Left ventricle myocardium inferior (tissue), 1 donor: ENCODE measurements at places on chromosomes 12 and 14. TPM values are rescaled to one million over a fixed set of nuclear protein-coding genes. Genes with fewer than 3 reads are reported as not detected.

PACS2 gene
- total RNA-seq: 64.0 TPM

MYF6 gene
- not detected for total RNA-seq

LRP1 gene
- 61.0 TPM for total RNA-seq

FGF23 gene
- not detected for total RNA-seq

CLECL1 gene
- not detected for total RNA-seq

OR4K5 gene
- total RNA-seq: not detected

NELL2 gene
- 0.55 TPM for total RNA-seq

CEBPE gene
- total RNA-seq: not detected

FSCB gene
- not detected for total RNA-seq

KLRD1 gene
- total RNA-seq: 1.4 TPM

PTPN6 gene
- total RNA-seq: 6.7 TPM

GRCh38 chr14:85947461-85948139 is 417.7 kb downstream of the FLRT2 start:
- no peak for DNase-seq

DNA sequence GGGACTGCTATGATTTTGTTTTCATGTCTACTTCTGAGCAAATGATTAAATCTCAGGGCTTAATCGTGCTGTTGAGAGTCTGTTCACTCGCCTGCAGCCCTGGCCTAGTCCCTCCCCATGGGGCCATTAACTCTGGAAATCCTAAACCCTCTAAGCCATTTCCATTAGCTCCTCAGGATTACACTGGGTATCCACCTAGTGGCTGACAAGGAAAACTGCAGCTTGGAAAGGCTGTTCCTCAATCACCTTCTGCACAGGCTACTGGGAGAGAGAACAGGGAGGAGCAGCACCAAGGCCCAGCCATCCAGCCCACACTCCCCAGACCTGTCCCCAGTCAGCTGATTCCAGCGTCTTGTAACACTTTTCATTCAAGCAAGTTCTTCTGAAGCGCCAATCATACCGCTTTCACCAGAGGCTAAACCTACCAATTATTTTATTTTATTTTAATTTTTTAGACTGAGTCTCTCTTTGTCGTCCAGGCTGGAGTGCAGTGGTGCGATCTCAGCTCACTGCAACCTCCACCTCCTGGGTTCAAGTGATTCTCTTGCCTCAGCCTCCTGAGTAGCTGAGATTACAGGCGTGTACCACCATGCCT is 48.7 kb downstream of the NEUROD4 start:
- DNase-seq: no peak

GRCh38 chr12:93585247-93585646 is 12.8 kb downstream of the SOCS2 start:
- DNase-seq: no peak

- no peak for DNase-seq
Measured at GRCh38 chr14:74571441-74571841, 40.6 kb downstream of the LTBP2 start.

DNA sequence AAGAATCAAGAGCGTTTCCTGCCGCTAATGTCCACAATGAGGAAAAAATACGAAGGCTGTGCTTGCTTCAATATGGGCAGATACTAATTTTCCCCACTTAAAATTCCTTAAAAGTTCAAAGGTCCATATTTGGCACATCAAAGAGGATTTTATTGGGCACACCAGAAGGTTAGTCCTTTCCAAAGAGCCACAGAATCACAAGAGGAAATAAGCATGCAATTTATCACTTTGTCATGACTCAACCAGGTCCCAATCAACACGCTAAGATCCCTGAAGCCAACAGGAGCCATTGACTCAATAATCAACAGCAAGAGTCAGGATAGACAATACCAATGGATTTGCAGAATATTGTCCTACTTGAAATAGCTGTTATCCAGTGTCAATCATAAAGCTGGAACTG is 80.6 kb downstream of the MAP1LC3B2 start:
- DNase-seq: no peak

DNA sequence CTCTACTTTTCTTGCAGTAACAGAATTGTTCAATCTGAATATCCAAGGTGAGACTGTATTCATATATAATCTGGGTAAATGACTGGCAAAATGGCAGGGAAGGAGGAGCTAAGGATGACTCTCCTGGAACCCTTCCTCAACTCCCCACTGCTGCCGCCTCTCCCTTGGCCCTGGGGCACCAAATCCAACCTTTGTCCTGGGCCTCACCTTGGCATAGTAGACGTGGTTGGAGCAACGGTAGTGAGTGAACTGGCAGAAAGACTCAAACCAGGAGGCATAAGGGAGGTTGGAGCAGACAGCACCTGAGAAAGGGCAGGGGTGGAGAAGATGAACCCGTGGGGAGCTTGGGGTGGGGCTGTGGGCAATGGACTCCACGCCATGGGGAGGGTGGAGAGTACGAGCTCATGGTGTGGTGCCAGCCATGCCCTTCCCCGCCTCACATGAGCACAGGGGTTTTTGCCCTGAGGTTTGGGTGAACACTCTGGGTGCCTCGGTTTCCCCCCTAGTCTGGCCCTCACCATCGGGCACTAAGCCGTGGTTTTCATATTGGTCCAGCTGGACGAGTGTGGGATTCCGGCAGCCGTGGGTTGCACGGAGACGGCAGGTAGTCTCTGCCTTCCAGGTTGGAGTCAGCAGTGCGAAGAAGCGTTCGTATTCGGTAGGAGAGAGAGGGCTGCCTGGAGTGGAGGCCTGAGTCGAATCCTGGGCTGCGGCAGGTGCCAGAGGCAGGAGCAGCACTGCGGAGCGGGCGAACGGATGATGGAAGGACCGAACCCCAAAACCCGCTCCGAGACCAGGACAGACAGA is 753 bp downstream of the ACRBP start:
- DNase-seq: no peak

DNA sequence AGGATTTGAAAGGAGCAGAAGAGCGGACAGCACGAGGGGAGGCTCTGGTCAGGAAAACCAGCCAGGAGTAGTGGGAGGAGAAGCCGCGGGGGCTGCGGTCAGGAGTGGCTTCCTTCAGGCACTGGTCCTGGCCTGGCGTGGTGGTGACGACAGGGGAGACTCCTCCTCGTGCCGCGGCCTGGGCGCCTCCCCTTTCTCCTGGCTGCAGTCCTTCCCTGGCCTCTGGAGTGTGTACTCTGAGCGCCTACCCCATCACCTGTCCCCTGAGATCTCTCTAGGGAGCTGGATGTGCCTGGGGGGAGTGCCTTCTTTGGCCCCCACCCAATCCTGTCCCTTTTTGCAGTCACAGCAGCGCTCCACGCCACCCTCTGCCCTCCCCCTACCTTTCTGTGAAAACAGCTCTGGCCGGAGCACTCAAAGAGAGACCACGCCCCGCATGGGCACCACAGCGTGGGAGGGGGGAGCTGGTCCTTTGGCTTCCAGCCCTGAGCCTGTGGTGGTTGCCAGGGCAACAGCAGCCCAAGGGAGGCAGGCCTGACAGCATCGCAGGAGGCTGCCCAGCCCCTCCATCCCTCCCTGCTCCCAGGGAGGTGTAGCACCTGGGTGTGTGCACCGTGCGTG is 125.9 kb downstream of the CALM1 start:
- peak; percentile 42 for DNase-seq

DNA sequence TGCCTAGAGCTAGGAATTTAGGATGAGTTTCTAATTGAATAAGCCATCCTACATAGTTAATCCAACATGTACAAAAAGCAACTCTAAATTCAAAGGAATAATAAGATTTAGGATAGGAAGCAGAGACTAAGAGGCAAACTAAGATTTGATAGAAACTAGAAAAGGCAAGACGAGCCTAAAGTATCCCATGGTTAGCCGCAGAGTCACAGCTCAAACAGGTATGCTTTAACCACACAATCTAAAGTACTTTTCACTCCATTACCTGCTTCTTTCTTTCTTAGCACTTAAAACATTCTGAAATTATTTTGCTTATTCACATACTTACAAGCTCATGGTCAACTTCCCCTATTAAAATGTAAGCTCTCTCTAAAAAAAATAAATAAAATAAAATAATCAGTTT is 51.8 kb downstream of the OTOGL start:
- no peak for DNase-seq

GRCh38 chr14:24915958-24916595 is 133.9 kb downstream of the STXBP6 start:
- no peak for DNase-seq

GRCh38 chr12:108671110-108671509 is 37.4 kb upstream of the SELPLG start:
- DNase-seq: no peak

DNA sequence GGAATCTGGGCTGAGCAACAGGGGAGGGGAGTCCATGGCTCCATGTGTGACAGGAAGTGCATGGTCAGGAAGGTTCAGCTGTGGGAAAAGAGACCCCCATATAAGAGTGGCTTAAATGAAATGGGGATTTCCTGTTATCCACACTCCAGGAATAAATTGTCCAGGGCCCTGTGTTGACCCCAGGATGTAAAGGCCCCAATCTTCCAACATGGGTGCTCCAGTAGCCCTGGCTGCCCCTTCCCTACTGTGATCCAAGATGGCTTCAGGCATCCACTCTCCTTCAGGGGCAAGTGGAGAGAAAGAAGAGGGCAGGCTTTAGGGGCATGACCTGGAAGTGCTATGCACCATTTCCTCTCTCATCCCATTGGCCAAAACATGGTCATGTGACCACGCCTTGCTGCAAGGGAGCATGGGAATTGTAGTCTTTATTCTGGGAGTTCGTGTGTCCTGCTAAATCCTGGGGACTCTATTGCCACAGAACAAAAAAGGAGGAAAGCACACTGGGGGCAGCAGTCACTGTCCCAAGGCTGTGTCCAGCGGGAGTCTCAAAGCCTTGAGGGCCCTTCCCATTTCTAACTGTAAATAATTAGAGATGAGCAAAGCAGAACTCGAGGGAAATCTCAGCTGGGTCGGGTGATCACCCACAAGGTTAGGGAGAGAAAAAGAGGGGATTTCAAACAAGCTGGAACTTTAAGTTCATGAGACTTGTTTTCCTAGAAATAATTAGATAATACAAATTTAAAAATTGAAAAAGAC is 289.2 kb downstream of the ADGRD1 start:
- DNase-seq: no peak

GRCh38 chr14:71498212-71498611 is 434.0 kb upstream of the RGS6 start:
- no peak for DNase-seq

- no peak for DNase-seq
Measured at GRCh38 chr14:36916668-36917067, 255.0 kb downstream of the PAX9 start.

- no peak for DNase-seq
Measured at GRCh38 chr14:100388103-100389054, 65.2 kb downstream of the SLC25A47 start.

DNA sequence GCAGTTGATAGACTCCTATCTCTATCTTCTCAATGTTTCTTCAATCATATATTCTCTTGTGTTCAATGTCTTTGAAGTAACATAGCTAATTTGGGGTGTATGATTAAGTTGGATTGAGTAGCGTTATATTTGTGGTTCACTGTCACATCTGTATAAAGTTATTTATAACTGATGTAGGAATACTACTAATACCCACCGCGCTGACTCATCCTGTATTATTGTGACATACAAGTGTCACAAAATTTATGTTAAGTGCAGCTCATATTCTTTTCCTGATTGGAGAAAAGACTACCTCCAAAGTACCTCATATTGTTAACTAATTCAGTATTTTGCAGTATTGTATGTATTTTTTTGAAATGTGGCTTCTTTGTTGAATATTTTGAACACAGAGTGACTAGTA is 940.8 kb downstream of the SLC6A15 start:
- DNase-seq: no peak
